ENCODE measurements at places on chromosomes 13 and 19. TPM values are rescaled to one million over a fixed set of nuclear protein-coding genes. Genes with fewer than 3 reads are reported as not detected.

- no peak for DNase-seq
Observed at GRCh38 chr19:12695514-12695913, 917 bp downstream of the FBXW9 start.

Gene FGF14
- under 0.01 TPM for total RNA-seq

Gene STOML3
- total RNA-seq, result 0.54 TPM

Gene ZNF585A
- 5.4 TPM for total RNA-seq

DNA sequence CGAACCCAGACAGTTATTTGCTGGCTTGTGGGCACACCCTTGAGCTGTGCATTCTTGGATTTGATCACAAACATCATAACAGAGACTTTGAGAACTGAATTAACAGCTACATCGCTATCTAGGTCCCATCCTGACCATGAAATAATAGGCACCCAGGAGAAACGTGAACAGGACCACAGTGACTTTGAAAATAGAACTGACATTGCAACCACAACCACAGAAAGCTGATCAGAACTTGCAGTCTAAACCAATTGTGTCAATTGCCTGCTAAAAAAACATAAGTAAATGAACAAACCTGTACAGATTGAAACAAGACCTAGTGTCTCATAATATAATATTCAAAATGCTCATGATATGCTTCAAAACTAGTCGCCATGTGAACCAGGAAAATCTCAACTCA, 18.3 kb upstream of the KATNAL1 start:
- no peak for DNase-seq

Measured in hematopoietic multipotent progenitor cell (in vitro differentiated cells).